Right forelimb (tissue), 1 donor: ENCODE measurements at places on chromosomes 3 and 15.

- no peak for DNase-seq
Observed at GRCh38 chr3:31092748-31093589, 198.5 kb upstream of the GADL1 start.

GRCh38 chr3:40961104-40961857 lies 238.0 kb upstream of the CTNNB1 start:
- no peak for DNase-seq

GRCh38 chr3:74624301-74624700 lies 9.8 kb upstream of the CNTN3 start:
- DNase-seq: no peak

GRCh38 chr3:22893644-22894325 lies 309.3 kb upstream of the UBE2E2 start:
- peak; percentile 75 for DNase-seq
